Cortex of kidney (tissue), 1 donor: ENCODE measurements at places on chromosomes 6 and 20.

GRCh38 chr6:37667050-37667814 is 30.5 kb downstream of the MDGA1 start:
- DNase-seq, result no peak

DNA sequence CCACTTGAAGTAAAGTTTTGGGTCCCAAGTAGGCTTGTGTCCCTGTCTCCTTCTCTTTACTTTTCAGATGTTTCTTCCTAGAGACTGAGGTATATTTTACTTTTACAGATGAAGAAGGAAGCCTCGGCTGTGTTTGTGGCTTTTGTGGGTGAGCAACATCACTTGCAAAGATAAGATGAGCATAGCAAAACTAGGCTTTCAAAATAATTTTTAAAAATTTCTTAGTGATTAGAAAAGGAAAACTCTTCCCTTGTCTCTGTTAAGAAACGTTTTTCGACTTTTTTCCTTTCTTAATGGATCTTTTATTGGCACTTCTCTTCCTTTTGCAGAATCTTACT is 7.6 kb downstream of the PTPN1 start:
- no peak for DNase-seq

DNA sequence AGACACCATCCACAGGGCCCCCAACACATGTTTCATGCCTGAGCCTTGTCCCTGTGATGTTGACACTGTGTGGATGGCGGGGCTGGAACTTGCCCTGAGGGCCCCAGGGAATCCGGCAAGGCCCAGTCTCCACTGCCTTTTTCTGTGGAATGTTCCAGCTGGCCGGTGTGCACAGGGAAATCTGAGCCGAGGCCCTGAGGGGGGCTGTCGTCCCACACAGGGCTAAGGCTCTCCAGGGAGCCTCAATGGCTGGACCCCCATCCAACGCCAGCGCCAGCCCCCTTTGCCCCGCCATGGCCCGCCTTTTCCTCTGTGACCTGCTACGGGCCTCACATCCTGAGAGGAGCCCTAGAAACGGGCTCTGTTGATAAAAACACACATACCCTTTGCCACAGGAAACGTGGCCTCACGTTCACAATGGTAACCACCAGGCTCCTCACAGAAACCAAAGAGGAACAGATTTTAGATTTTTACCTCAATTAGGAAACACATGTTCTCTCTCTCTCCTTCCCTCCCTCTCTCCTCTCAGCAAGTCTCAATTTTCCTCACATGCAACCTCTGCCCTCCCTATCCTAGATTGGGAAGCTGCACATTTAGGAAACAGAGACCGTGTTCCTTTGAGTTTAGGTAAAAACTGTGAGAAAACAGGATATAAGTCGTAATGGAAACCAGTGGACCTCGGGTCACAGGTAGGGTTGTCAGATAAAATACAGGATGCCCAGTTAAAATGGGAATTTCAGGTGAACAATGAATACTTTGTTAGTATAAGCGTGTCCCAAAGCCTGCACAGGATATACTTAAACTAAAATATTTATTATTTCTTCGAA is 13.7 kb upstream of the ZNF831 start:
- DNase-seq, result no peak

DNA sequence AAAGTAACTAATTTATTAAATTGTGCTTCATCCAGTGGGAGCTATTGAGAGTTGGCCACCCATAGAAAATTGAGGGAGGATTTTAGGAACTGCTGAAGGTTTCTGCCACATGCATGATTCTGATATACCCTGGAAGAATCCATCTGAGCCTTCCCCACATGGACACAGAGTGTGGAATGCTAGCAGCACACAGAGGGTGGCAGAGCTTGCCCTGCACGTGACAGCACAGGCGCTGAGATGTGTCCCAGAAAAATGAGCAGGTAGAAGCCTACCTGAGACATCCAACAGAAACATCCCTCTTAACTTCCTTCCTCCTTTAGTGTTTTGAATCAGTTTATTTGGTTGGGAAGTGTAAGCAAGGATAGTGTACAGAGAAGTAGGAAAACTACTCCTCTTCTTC is 96.9 kb downstream of the MTHFD1L start:
- DNase-seq, result no peak

DNA sequence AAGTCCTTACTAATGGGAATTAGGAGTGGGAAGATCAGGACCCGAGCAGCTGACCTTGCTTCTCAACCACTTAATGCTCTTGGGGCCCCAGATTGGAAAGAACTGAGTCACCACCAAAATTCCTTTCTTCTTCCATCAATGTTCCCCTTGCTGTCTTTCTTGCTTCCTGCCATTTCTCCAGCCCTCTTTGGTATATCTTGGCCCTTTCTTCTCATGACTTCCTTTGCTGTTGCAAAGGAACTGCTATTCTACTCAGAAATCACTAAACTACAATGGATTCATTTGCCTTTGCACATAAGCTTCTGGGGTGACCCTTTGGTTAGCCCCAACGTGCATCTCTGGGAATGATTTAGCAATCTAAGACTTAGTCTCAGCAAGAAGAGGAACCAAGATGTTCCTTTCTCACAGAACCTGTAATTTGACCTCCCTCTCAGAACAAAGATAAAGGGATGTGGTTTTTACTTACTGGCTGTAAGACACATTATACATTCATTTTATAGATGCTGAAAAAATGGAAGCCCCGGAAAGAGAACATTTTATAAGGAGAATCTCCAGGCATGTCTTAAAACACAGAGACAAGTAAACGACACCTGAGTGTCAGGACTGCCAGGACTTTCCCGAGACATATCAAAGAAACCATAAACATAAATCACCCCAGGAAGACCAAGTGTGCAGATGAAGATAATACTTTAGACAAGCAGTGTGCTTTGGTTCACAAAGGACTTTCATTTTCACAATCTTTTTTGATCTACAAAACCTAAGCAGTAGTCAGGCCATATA is 99.0 kb upstream of the TNFAIP3 start:
- no peak for DNase-seq

GRCh38 chr6:163416557-163417253 is 2.2 kb downstream of the QKI start:
- DNase-seq, result no peak

- no peak for DNase-seq
These were observed 377.1 kb upstream of the BTBD3 start for GRCh38 chr20:11540558-11540957.

GRCh38 chr6:143258945-143259344 is 191.6 kb downstream of the ADAT2 start:
- no peak for DNase-seq

DNA sequence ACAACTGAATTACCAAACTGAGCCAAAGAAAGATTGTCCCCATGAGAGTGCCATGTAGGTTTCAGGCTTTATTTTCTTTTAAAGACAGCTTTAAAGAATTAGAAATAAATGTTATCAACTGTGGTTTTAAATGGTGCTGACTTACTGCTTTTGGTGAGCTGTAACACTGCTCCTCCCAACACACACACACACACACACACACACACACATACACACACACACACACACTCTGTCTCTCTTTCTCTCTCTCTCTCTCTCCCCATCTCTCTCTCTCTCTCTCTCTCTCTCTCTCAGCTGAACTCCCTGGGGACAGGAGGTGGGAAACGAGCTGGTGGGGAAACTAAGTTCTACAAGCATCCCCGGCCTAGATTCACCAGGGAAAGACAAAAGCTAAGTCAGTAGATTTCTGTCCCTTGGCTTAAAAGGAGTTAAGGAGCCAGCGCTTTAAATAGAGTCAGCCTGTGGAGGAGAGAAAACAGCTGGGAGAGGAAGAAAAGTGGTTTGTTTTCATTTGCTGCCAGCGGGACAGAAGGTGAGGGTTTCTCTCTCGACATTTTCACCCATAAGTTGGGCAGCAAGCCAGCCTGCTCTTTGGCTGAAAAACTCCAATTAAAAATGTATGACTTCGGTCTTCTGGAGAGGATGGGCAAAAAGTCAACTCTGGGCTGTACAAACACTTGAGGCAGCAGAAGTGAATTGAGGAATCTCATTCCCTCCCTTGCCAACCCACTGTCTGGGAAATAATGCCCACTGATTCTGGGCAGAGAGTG is 27.4 kb downstream of the CBLN4 start:
- no peak for DNase-seq

- DNase-seq, result no peak
These were observed 10.6 kb downstream of the DDR1 start for GRCh38 chr6:30894935-30895334.

- no peak for DNase-seq
These were observed 39.4 kb downstream of the KIAA1755 start for GRCh38 chr20:38221119-38221589.

- DNase-seq, result no peak
These were observed 31.2 kb downstream of the GCNT2 start for GRCh38 chr6:10552270-10552810.

- DNase-seq, result no peak
These were observed 144.2 kb downstream of the EYA2 start for GRCh38 chr20:47038566-47039560.

- DNase-seq, result no peak
These were observed 58.2 kb downstream of the PIGU start for GRCh38 chr20:34618676-34619075.

DNA sequence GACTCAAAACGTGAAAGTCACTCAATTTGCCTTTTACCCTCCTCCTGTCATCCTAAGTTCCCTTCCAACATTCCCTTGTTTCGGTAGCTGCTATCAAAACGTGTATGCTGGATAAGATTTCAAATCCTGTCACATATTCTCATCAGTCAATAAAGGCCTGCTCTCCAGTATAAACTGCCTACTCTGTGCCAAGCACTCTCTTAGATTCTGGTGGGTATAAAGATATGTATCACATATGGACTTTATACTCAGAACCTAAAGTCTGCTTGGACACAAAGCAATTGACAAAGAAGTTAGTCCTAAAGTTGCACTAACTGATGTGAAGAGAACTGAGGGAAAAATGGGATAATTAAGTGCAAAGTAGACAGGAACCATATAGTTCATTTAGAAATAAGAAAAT is 476.6 kb upstream of the MARCKS start:
- no peak for DNase-seq

GRCh38 chr6:144302701-144303372 is 17.7 kb downstream of the UTRN start:
- DNase-seq, result no peak

GRCh38 chr6:34743625-34744293 is 13.5 kb upstream of the SNRPC start:
- DNase-seq, result no peak

- no peak for DNase-seq
These were observed 37.1 kb downstream of the PIGU start for GRCh38 chr20:34639755-34640222.

- no peak for DNase-seq
These were observed 53.0 kb upstream of the FUCA2 start for GRCh38 chr6:143564484-143565017.

DNA sequence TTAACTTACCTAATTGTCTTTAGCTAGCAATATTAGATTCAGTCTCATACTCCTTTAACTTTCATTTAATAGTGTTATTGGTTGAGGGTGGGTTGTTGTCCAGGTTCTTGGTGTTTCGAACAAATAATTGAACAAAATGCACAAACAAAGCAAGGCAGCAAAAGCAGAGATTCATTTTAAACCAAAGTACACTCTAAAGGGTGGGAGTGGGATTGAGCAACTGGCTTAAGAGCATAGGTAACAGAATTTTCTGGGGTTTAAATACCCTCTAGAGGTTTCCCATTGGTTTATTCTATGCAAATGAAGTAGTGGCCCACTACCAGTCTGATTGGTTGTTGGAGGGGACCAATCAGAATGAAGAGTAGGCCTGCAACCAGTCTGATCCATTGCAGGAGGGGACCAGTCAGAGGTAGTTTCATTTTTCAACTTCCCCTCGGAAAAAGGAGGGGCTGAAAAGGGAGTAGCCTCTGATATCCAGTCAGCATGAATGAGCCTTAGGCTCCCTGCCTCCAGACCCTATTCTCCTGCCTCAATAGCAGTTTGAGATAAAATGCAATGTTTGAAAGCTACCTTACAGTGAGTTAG is 26.3 kb upstream of the RAB23 start:
- no peak for DNase-seq

DNA sequence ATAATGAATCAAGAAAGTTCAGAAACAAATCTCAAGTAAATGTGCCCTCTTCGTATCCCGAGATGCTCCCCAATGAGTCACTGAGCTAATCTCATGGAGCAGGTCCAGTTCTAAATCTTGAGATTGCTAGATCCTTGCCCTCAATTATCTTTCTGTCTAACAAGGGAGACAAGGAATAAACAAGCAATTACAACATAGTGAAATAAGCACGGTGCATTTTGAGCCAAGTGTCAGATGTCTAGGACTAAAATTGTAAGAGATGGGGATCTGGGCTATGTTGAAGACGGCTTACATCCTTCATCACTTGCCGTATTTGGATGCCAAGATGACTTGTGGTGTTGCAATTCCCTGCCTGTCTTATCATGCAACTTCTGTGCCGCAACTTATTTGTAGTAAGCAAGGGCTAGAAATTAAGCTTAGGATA is 56.5 kb upstream of the ADGRF1 start:
- DNase-seq, result no peak

DNA sequence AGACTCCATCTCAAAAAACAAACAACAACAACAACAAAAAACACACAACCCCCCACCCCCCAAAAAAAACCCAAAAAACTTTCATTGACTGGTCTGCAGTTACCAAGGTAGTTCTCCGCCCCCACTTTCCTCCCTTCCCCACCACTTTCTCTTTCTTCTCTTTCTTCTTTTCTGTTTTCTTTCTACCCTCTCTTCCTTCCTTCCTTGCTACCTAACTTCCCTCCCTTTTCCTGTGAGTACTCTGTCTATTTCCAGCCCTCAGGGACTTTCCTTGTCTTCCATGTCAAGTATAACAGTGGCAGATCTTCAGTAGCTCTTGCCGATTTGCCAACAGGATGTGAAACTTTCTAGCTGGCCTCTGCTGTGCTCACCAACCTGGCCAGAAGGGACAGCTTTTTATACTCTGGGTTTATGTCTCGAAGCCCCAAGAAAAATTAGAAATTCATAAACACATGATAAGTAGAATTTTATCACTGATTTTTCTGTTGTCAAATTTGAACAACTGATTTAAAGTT is 399.5 kb downstream of the QKI start:
- DNase-seq, result no peak

DNA sequence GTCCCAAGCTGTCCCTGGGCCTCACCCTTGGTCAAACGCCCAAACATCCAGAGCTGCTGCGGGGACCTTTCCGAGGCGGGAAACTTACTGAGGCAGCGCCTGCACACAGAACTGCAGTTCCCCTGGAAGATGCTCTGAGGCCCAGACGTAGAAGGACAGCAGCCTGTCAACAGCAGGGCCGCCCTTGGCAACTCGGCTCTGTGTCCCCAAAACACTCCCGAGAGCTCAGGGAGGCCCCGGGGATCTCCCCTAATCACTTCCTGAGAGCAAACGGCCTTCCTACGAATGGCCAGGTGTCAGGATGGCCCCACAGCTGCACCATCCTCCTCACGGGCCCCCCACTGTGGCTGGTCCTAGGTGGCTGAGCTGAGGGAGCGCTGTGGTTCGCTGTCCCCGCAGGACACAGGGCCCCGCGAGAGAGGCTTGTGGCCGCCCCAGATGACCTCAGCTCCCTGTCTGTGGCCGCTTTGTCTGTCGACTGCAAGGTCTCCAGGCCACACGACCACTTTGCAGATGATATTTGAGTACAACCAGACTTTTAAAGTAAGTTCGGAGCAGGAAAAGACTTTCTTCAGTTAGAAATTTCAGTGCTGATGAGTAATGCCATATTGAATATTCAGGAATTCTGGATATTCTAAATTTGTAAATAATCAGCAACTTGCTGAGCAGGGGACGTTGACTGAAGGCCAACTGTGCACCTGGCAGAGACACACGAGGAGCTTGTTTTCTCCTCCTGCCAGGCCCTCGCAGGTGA is 46.0 kb downstream of the DLL1 start:
- no peak for DNase-seq

- no peak for DNase-seq
These were observed 2.9 kb downstream of the RXRB start for GRCh38 chr6:33197431-33198048.
